ENCODE measurements at places on chromosomes 3 and 15.

GRCh38 chr3:169846458-169847193 is 23.1 kb downstream of the LRRC31 start:
- DNase-seq = no peak

GRCh38 chr3:13348661-13349396 is 71.3 kb downstream of the NUP210 start:
- DNase-seq = no peak

- DNase-seq = no peak
These were observed 538.1 kb downstream of the MAGI1 start for GRCh38 chr3:65500398-65501306.

- no peak for DNase-seq
These were observed 100.6 kb downstream of the ZNF609 start for GRCh38 chr15:64560998-64561397.

DNA sequence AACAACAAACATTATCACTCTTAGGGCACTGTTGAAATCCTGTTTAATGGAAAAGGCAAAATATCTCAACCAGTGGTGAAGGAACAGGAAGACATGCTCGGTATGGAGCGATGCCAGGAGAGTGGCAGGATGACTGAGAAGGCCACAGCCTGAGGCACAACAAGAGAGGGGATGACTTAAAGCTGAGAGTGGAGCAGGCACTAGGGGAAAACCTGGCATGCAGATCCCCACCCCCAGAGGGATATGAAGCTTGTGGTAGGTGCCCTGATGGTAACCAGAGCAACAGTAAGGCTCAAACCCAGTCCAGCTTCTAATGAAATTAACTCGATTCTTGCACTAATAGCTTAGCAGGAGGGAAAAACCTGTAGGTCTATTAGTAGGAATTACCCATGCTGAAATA is 40.4 kb downstream of the LYSMD4 start:
- no peak for DNase-seq

DNA sequence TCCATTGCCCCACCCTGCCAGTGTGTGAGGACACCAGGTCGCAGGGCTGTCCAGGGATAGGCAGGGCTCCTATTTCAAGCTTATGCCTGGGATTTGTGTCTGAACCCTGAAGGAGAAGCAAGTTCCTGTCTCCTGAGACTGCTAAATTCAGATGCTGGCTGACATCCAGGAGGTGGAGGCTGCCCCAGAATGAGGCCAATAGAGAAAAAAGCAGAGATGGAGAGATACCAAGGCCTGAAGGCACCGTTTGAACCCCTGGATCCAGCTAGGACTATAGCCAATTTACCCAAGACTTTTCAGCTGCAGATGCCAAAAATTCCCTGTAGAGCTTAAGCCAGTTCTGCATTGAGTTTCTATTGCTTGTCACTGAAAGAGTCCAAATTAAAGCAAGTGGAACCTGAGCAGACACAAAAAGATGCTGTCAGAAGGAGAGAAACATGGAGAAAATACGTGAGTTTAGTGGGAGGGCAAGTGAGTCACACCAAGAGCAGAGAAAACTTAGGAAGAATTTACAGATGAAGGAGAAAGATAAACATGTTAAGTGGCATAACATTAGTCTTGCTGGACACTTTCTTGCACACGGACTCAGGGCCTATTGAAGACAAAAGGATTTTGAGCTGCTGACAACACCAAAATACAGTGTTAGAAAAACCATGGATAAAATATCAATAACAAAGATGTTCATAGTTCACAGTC is 148.6 kb downstream of the CNTN3 start:
- DNase-seq = no peak

GRCh38 chr3:54312156-54312899 is 190.0 kb downstream of the CACNA2D3 start:
- no peak for DNase-seq

GRCh38 chr3:194955546-194955945 is 269.9 kb downstream of the FAM43A start:
- DNase-seq = no peak

DNA sequence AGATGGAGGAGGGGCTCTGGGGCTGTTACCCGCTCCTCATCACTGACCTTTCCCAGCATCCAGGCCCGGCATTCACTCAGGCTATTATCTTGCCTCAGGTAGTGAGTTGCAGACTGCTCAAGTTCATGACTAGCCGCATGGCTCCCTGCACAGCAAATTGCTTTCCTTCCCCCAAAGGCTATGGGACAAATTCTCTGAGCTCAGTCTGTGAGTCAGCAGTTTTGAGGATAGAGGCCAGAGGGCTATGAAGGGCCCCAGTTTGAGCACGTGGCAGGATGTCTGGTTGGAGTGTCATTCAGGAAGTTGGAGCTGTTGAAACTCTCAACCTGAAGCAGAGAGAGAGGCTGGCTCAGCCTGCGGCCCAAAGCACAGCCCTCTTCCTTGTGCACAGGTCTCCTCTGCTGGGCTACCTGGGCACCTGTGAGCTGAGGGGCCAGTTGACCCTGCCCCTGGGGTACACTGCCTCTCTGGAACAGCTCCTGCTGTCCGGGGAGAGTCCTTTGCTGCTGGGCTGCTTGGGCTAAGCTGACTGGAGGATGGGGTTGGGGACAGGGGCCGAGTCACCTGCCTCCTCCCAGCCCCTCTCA is 7.9 kb downstream of the FAH start:
- DNase-seq = no peak

GRCh38 chr15:80694611-80695098 is 455 bp upstream of the ABHD17C start:
- peak; percentile 66 for DNase-seq

DNA sequence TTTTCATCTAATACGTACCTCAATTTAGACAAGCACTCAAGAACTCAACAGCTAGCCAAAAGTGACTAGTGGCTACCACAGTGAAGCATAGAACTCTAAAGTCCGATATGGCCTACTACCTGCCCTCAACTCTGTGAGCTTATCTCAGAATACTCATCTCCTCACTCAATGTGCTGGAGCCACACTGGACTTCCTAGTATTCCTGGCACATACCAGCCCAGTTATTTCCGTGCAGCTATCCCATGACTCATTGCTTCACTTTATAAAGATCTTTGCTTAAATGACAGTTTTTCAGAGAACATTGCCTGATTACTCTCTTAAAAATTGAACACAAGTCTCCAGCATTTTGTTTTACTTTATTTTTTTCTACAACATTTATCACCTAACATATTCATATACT is 524.7 kb downstream of the PYDC2 start:
- no peak for DNase-seq

GRCh38 chr3:101027286-101027685 is 34.1 kb upstream of the ABI3BP start:
- DNase-seq = no peak

- no peak for DNase-seq
These were observed 112.7 kb downstream of the KLF13 start for GRCh38 chr15:31439328-31439727.
